ENCODE measurements at places on chromosomes 3 and 15. TPM values are rescaled to one million over a fixed set of nuclear protein-coding genes. Genes with fewer than 3 reads are reported as not detected.

Gene SHQ1
- 17.0 TPM for total RNA-seq

Gene MAP6D1
- 5.9 TPM for total RNA-seq

Gene PPP1R14D
- 0.28 TPM for total RNA-seq

Gene ABI3BP
- 1.0 TPM for total RNA-seq

Gene MYO1E
- 251 TPM for total RNA-seq

Gene ARHGEF26
- 7.8 TPM for total RNA-seq

Gene SMAD6
- 18.4 TPM for total RNA-seq

Gene CCR8
- total RNA-seq, result not detected

Gene DUOXA1
- 0.18 TPM for total RNA-seq

Gene LDHAL6B
- not detected for total RNA-seq

Gene DNAJC17
- 22.8 TPM for total RNA-seq

Gene ARPP21
- total RNA-seq, result 0.12 TPM

Gene SLC24A5
- not detected for total RNA-seq

Gene XCR1
- not detected for total RNA-seq

Gene NANOGP8
- total RNA-seq, result not detected

Gene ISLR2
- total RNA-seq, result 0.29 TPM

Gene AQR
- total RNA-seq, result 24.5 TPM

Gene EFCAB12
- 0.40 TPM for total RNA-seq

Gene NR1I2
- not detected for total RNA-seq

Gene NLGN1
- total RNA-seq, result not detected

Gene PATL2
- 0.33 TPM for total RNA-seq

Gene UBA7
- 0.48 TPM for total RNA-seq

Gene CLRN1
- not detected for total RNA-seq

Gene TM2D3
- 33.6 TPM for total RNA-seq

Gene MEGF11
- 0.40 TPM for total RNA-seq

Gene PP2D1
- total RNA-seq, result not detected

Gene TMEM207
- total RNA-seq, result not detected

Gene KLHDC8B
- total RNA-seq, result 5.0 TPM

Gene MKRN3
- total RNA-seq, result 2.8 TPM

Gene CCR3
- not detected for total RNA-seq

Gene GOLGA8K
- total RNA-seq, result 0.38 TPM

Gene ZIC4
- total RNA-seq, result not detected

Gene GOLGA8R
- total RNA-seq, result 0.29 TPM
